ENCODE measurements at places on chromosomes 5 and 9.

- DNase-seq = no peak
Observed at GRCh38 chr5:148910216-148910615, 83.8 kb downstream of the ADRB2 start.

- DNase-seq = no peak
Observed at GRCh38 chr5:74655716-74656115, 15.2 kb upstream of the ENC1 start.

DNA sequence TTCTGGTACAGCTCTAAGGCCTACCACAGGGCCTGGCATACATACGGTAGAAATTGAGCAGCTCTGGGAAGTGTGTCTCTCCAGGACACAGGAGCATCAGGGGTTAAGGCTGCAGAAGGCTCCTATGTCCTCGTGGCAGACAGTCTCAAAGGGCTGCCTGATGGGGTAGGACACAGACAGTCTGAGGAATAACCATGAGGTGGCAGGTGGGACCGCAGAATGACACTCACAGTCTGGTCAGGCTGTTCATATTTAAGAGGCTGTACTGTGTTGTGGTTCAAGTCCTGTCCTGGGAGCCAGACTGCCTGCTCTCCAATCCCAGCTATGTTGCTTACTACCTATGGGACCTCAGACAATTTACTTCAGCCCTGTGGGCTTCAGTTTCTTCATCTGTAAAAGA is 217.1 kb downstream of the TRIM32 start:
- no peak for DNase-seq

- no peak for DNase-seq
Observed at GRCh38 chr5:101206534-101206933, 303.5 kb upstream of the ST8SIA4 start.

GRCh38 chr9:122219856-122220672 is 8.7 kb downstream of the LHX6 start:
- peak; percentile 36 for DNase-seq

DNA sequence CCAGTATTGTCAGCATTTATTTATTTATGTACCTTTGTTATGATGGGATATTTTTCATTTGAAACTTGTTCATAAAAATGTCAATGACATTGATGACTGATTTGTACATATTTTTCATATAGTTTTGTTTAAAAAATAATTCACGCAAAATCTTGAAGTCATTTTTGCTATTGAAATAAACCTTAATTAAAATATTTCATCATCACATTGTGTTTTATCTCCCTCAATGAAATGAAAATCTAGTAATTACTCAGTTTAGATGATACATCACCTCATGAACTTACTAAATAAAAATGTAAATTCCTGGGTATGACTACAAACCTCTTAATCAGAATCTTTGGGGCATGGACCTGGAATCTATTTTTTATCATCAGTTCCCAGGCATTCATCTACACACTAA is 89.6 kb downstream of the OSMR start:
- no peak for DNase-seq

- no peak for DNase-seq
Observed at GRCh38 chr5:106288979-106289378, 1381.8 kb downstream of the EFNA5 start.

DNA sequence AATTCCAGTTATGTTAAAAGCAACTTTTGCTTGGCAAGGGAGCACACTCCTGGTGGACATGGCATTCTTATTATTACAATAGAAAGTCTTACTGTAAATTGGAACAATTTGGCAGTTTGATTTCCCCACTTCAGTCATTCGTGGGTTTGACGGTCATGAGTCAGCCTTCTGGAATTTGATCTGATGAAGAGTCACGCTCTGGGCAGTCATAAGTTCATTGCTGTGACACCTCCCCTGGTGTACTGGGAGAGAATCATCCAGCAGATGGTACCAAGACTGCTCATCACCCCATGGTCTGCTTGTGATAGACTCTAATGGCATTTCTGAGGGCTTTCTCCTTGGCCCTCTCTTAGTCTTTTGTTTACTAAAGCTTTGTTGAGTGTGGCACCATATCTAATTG is 53.8 kb downstream of the GLRA1 start:
- DNase-seq = no peak

DNA sequence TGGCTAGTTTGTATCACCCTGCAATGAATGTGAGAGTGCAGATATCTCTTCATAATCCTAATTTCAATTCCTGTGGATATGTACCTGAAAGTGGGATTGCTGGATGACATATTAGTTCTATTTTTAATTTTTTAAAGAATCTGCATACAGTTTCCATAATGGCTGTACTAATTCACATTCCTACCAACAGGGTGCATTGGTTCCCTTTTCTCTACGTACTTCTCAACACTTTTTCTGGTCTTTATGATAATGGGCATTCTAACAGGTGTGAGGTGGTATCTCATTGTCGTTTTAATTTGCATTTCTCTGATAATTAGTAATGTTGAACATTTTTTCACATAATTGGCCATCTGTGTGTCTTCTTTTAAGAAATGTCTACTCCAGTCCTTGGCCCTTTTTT is 927.5 kb downstream of the DTWD2 start:
- no peak for DNase-seq

DNA sequence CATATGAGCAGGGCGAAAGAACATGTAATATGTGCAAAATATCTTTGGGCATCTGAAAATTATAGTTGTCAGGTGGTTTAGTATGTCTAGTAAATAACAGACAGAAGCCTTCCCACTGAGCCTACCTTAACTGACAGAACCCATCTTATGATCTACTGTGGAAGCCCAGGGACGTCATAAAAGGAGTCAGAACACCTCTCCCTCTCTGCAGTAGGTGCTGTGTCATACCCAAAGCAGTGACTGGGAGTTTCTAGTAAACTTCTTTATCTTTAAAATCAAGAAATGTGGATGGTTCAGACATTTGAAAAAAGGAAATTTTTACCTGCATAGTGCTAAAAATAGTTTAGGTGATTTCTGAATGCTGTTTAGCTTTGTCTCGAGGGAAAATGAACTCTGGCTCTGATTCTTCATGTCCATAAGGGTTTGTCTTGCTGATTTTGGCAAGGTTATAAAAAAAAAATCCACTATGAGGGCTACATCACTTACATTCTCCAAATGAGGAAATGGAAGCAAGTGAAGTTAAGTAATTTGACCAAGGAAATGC is 104.0 kb downstream of the NUDT12 start:
- no peak for DNase-seq

GRCh38 chr5:107499237-107499636 is 171.5 kb downstream of the EFNA5 start:
- DNase-seq = no peak

- DNase-seq = no peak
Observed at GRCh38 chr5:122081541-122081940, 3.5 kb upstream of the LOX start.

GRCh38 chr9:36855448-36856315 is 178.4 kb downstream of the PAX5 start:
- peak; percentile 75 for DNase-seq

GRCh38 chr5:52878656-52879055 is 90.9 kb downstream of the ITGA1 start:
- DNase-seq = no peak

DNA sequence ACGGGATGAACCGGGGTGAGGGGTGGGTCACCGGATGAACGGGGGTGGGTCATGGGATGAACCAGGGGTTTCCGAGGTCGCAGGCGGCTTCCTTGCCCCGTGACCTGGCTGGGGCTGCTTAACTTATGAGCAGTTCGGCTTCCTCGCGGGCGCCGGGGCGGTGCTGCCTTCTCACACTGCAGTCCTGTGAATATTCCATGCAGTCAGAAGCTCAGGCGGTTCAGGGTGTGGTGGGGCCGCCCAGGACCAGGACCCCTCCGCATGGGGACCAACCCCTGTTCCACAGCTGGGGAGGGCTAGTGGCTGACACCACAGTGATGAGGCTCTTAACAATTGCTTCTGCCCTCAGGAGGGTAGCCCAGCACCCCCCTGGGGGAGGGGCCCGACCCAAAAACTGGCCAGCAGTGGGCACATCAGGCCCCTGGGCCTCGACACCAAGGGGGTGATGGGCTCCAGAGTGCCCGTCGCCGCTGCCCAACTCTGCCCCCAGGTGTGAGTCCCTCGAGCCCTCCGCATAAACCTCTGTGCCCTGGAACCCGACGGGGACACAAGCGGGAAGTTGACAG is 30.9 kb upstream of the SLC9A3 start:
- no peak for DNase-seq

DNA sequence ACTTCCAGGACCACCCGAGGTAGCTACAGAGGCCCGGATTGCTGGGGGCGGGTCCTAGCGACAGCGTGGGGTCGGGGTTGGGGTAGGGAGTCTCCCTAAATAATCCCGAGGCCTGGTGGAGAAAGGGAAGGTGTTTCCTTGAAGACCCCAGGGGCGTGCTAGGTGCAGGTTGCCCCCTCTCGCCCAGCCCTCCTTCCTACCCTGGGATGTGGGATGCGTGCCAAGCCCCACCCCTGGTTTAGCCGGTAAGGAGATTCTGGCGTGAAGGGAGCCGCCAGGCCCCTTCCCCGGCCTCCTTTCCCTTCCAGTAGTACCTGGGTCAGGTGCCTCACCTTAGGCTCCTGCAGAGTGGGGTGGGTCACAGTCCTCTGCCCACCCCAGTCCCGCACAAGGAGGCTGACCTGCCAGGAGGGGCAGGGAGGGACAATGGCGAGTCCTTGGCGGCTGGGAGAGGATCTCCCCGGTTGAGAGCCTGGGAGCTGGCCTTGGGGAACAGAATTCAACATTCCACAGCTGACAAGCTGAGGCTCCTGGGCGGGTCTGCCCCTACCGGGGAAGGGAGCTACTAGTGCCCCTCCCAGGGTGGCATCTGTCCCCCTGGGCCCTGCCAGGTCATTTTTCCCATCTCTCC is 674 bp downstream of the TSPAN17 start:
- no peak for DNase-seq

DNA sequence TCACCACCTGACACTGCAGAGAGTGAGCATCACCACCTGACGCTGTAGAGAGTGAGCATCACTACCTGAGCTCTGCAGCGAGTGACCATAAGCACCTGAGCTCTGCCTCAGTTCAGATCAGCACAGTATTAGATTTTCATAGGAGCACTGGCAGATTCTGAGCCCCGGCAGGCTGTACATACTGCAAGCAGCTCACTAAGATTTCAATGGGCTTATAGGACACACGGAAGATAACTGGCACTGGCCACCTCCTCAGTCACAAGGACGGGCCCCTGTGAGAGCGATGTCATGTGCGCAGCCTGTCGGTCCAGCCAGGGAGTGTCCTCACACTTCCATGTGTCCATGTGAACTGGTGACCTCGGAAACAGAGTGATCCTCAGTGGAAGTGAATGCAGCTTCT is 153.5 kb upstream of the IRX2 start:
- no peak for DNase-seq

- no peak for DNase-seq
Observed at GRCh38 chr5:3372289-3372688, 223.3 kb upstream of the IRX1 start.

DNA sequence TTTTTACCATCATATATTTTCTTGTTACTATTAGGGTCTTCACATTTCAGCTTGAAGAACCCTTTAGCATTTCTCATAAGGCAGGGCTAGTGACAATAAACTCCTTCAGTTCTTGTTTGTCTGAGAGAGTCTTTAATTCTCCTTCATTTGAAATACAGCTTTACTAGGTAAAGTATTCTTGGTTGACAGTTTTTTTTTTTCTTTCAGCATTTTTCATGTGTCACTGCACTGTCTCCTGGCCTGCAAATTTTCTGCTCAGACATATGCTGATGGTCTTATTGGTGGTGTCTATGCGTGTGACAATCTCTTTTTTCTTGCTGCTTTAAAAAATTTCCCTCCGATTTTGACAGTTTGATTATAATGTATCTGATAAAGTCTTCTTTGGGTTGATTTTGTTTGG is 399.9 kb downstream of the SH3GL2 start:
- no peak for DNase-seq

DNA sequence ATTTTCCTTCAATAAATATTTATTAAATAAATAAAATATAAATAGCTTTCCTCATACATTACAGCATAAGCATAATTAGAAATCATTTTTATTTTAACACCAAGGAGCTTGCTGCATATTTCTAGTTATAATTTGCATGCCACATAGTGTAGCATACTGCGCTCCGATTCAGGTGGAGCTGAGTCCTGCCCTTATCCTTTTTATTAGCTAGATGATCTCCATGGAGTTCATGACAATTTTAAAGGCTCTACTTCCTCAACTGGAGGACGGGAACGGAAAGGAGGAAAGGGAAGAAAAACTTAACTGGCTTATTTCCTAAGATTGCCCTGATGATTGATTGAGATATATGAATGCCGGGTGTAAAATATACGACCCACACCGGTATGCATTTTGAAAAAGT is 385.2 kb downstream of the PLK2 start:
- DNase-seq = no peak

- no peak for DNase-seq
Observed at GRCh38 chr5:180637962-180638680, 11.3 kb downstream of the FLT4 start.

DNA sequence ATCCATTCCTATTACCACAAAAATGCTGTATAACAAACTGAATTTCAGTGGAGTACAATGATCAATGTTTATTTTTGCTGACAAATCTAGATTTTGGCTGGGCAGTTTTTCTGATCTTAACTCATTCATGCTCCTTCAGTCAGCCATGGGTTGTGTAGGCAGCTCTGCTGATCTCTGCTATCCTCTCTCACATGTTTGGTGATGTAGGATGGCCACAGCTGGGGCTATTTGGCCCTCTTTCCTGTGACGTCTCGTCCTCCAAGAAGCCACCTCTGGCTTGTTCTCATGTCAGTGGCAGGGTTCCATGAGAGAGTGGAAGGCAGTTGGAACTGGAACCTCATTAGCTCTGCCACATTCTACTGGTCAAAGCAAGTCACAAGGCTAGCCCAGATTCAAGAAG is 8.9 kb downstream of the NLN start:
- DNase-seq = no peak

DNA sequence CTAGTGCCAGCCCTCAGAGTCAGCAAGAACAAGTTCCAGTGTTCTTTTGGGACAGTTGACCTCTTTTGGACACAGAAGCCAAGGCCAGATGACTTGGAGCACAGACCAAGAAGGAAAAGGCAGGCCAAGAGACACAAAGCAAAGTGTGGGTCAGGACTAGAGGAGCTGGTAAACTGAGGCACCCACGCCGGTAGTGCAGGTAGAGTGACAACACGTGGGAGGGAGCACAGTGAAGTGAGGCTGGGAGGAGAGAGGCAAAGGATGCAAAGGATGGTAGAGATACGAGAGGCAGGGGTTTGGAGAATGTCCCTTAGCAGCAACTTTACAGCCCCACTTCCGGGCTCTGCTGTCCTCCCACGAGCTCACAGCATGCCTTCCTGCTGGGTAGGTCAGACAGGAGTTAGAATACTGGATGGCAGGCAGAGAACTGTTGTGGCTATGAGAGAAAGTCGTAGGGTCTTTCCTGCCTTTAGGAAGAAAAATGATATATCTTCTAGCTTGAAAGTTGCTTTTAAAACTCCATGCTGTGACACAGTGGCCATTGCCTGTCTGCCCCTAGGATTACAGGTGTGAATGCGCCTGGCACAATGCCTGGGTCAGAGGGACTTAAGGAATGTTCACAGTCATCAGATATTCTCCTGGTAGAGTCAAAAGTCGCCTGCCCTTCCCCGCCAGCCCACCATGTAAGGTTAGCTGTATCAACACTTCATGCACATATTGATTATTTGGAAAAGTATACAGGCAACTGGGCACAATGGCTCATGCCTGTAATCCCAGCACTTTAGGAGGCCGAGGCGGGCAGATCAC is 97.9 kb downstream of the PDE8B start:
- no peak for DNase-seq

GRCh38 chr5:39102684-39103155 is 28.5 kb upstream of the RICTOR start:
- no peak for DNase-seq

- no peak for DNase-seq
Observed at GRCh38 chr5:74517700-74518099, 122.8 kb downstream of the ENC1 start.

Measured in GM13977 (cell line).